Activated naive CD4-positive, alpha-beta T cell treated with anti-CD3 and anti-CD28 coated beads, Interleukin-2, amount 10 ng/mL, durations not matched to agents 5 hours and 36 hours (primary cell): ENCODE measurements at places on chromosomes 2 and 18. TPM values are rescaled to one million over a fixed set of nuclear protein-coding genes. Genes with fewer than 3 reads are reported as not detected.

Gene RNF144A
- total RNA-seq, result 77.5 TPM

Gene G6PC2
- not detected for total RNA-seq

Gene NPHP1
- total RNA-seq, result not detected

Gene CNRIP1
- total RNA-seq, result not detected

Gene LRRTM4
- not detected for total RNA-seq

Gene LINC00305
- not detected for total RNA-seq

Gene PSMA8
- 1.2 TPM for total RNA-seq

Gene CD8B2
- 0.05 TPM for total RNA-seq

Gene TSPYL6
- not detected for total RNA-seq

Gene POTEC
- total RNA-seq, result not detected

Gene MSTN
- total RNA-seq, result not detected

Gene PSMD14
- 45.3 TPM for total RNA-seq

Gene AQP12A
- total RNA-seq, result not detected

Gene MATN3
- total RNA-seq, result not detected

Gene MERTK
- total RNA-seq, result 0.14 TPM

Gene HOXD8
- not detected for total RNA-seq

Gene TBR1
- total RNA-seq, result 0.18 TPM

Gene FAM136A
- 36.9 TPM for total RNA-seq

Gene ANKRD29
- total RNA-seq, result not detected

Gene CD207
- total RNA-seq, result not detected

Gene GALNT14
- not detected for total RNA-seq

Gene EGR4
- total RNA-seq, result not detected

Gene ATP8B1
- not detected for total RNA-seq

Gene ANKRD36C
- 75.3 TPM for total RNA-seq

Gene SOCS6
- 3.2 TPM for total RNA-seq

Gene DUSP19
- 1.2 TPM for total RNA-seq

Gene KCNJ3
- total RNA-seq, result not detected

Gene POMC
- total RNA-seq, result 2.8 TPM

Gene TMEM182
- 1.8 TPM for total RNA-seq

Gene TLX2
- 0.55 TPM for total RNA-seq

Gene RAB17
- not detected for total RNA-seq

Gene STPG4
- 0.34 TPM for total RNA-seq

Gene CCDC88A
- 6.4 TPM for total RNA-seq

Gene ANKRD30BL
- not detected for total RNA-seq

Gene GPAT2
- total RNA-seq, result 5.5 TPM

Gene MRO
- total RNA-seq, result not detected

Gene UGT1A10
- not detected for total RNA-seq

Gene ACTG2
- not detected for total RNA-seq

Gene RAB11FIP5
- total RNA-seq, result 6.9 TPM

Gene KRCC1
- total RNA-seq, result 25.3 TPM

Gene RSAD2
- total RNA-seq, result 12.7 TPM

Gene LOXL3
- total RNA-seq, result 0.07 TPM

Gene INPP5D
- 115 TPM for total RNA-seq
